ENCODE measurements at places on chromosomes 1 and 21.

DNA sequence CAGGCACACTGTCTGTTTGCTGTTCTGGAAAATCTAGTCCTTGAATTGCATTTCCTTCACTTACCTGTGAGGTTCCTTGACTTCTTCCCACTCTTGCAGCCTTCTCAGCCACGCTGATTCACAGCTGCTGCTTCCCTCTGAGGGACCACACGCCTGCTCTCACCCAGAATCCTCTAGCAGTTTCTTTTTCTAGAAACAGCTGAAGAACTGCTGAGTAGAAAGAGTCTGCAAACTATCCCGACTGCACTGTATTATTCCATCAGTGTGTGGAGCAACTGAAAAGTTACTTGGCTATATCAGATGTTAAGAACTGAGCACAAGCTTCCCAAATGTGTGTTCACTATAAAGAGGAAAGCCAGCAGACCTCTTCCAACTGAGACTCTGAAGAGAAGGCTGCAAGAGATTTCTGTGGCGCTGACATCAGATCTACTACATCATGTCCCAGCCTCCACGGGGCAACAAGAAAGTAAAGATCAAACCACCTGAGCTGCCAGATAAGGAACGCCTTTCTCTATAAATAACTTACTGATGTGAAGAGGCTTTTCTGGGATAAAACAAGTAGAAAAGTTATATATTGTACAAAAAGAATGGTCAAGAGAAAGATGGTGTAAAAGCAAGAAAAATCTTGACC lies 226.6 kb downstream of the RERE start:
- no peak for DNase-seq

DNA sequence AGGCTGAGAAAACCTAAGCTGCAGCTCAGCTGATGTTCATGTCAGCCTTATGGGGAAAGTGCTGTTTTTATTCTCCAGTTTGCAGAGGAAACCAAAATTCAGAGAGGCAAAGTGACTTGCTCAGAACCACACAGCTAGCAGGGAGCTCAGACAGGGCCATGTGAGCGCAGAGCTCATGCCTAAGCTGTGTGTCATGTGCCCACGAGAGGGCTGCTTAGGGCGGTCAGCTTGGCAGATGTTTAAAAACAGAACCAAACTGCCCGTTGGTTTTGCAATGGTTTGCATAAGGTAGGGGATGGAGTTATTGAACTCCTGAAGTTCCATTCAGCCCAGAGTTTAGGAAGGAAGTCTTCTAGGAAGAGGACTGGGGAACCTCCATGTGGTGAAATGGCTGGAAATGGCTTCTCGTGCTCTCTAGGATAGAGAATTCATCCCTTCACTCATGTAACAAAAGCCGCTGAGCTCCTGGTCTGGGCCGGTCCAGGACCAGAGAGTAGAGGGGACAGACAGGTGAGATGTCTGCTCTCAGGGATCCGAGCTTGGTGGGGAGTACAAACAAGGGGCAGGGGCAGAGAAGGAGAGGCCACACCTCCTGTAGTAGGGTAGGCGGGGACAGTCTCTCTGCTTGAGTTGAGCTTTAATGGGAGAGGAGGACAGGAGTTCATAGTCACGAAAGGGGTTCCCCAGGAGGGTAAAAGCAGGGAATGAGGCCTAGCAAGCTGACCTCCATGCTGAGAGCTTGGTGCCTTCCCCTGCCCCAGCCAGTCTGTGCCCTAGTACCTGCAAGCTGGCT lies 46.9 kb downstream of the ARHGEF10L start:
- DNase-seq: no peak

DNA sequence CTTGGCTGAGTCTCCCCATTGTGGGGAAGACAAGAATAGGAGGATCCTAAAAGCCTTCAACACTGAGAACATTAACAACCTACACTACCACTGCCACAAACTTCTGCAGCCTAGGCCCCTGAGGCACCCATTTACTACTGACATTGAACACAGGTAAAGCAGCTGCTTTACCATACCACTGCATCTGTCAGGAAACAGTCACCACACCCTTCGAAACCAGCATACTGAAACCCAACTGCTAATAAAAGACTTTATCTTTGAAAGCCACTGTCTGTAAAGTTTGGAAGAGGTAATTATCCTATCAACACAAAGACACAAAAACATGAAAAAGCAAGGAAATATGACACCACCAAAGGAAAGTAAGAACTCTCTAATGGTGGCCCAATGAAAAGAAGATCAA lies 7.4 kb downstream of the IFNAR1 start:
- DNase-seq: no peak

DNA sequence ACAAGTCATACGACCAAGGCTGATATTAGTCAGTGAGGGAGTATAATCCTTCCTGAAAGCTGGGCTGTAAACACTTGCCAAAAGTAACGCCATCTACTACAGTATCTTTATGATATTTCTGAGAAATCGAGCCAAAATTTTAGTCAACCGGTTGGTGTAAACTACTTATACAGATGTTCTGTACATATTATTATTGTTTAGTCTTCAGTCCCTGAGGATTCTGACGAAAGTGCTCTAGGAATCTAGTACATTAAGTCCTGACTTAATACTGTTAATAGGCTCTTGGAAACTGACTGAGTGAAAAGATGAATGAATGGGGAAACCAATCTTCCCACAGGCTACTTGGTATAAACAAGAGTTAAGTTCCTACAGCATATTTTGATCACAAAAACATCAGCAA lies 274.3 kb downstream of the USP25 start:
- no peak for DNase-seq

DNA sequence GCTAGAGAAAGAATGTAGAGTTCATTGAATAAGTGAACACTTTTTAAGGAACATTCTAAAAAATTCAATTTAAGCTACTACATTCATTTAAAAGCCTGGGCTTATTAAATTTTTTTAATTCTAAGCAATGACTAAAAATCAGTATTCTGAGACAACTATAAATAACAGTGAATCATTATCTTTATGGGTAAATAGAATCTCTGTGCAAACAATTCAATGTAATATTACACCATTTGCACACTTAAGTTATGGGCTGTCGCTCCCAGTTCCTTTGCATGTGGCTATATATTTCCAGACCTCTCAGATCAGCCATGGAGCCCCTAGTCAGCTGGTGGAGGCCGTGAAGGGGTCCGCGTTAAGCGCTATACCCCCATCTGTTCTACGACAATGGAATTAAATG lies 65.1 kb downstream of the KCNK1 start:
- no peak for DNase-seq

- no peak for DNase-seq
These were observed 12.5 kb downstream of the TMPRSS3 start for GRCh38 chr21:42383331-42383730.

- no peak for DNase-seq
These were observed 20.4 kb upstream of the UBXN10 start for GRCh38 chr1:20165522-20165951.

- no peak for DNase-seq
These were observed 28.9 kb upstream of the VAV3 start for GRCh38 chr1:107993920-107994319.

DNA sequence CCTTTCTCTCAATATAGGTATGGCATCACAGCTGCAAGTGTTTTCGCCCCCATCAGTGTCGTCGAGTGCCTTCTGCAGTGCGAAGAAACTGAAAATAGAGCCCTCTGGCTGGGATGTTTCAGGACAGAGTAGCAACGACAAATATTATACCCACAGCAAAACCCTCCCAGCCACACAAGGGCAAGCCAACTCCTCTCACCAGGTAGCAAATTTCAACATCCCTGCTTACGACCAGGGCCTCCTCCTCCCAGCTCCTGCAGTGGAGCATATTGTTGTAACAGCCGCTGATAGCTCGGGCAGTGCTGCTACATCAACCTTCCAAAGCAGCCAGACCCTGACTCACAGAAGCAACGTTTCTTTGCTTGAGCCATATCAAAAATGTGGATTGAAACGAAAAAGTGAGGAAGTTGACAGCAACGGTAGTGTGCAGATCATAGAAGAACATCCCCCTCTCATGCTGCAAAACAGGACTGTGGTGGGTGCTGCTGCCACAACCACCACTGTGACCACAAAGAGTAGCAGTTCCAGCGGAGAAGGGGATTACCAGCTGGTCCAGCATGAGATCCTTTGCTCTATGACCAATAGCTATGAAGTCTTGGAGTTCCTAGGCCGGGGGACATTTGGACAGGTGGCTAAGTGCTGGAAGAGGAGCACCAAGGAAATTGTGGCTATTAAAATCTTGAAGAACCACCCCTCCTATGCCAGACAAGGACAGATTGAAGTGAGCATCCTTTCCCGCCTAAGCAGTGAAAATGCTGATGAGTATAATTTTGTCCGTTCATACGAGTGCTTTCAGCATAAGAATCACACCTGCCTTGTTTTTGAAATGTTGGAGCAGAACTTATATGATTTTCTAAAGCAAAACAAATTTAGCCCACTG lies 11.5 kb downstream of the HIPK1 start:
- DNase-seq: peak; percentile 77

- DNase-seq: no peak
These were observed 121.1 kb upstream of the DEPDC1 start for GRCh38 chr1:68617942-68618341.

GRCh38 chr1:102529446-102529845 lies 532.7 kb upstream of the OLFM3 start:
- DNase-seq: no peak

GRCh38 chr1:98045767-98046641 lies 125.2 kb upstream of the DPYD start:
- DNase-seq: no peak

DNA sequence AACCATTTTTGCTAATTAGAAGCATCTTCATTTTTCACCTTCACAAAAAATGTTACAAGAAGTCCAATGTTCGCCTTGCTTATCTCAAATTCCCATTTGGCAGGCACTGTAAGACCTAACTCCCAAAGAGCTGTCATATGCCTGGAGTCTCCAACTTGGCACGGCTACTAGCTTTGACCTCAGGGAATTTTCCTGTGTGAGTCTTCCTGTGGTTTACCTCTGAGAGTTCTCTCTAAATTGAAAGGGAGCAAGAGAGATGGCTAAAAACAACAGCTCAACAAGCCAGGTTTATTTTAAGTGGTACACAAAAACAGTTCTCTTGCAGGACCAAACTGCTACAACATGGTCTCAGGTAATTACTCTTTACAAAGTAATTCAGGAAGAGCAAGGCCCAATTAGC lies 756.0 kb upstream of the ADGRL2 start:
- no peak for DNase-seq

- no peak for DNase-seq
These were observed 397.5 kb upstream of the PLXNA2 start for GRCh38 chr1:208641579-208642280.

- no peak for DNase-seq
These were observed 97.9 kb upstream of the RAB3GAP2 start for GRCh38 chr1:220370041-220370700.

DNA sequence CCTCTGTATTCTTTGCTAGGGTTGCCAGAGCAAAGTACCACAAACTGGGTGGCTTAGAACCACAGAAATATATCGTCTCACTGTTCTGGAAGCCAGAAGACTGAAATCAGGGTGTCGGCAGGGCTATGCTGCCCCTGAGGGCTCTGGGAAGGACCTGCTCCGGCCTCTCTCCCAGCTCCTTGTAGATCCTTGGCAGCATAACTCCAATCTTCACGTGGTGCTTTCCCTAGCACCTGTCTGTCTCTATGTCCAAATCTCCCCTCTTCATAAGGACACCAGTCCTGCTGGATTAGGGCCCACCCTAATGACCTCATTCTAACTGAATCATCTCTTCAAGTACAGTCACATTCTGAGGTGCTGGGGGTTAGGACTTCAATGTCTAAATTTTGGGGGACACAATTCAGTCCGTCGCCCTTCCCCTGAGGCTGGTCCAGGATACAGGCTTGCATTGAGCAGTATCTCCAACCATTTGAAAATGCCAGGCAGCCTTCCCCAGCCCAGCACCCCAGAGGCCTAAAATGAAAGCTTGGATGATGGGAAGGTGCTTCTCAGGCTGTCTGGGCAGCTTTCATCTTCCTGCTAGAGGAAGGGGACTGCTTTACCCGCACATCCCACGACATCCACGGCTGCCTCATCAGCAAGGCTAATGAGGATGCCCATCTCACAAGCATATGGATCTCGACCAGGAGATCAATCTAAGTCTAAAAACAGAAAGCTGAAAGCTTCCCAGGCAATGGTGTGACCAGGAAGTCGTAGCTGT lies 24.7 kb downstream of the TRIM67 start:
- DNase-seq: no peak

- DNase-seq: no peak
These were observed 33.8 kb downstream of the STIL start for GRCh38 chr1:47280142-47280541.

GRCh38 chr1:177793900-177794299 lies 176.0 kb downstream of the SEC16B start:
- DNase-seq: no peak

GRCh38 chr21:39119891-39120290 lies 63.4 kb downstream of the PSMG1 start:
- no peak for DNase-seq

DNA sequence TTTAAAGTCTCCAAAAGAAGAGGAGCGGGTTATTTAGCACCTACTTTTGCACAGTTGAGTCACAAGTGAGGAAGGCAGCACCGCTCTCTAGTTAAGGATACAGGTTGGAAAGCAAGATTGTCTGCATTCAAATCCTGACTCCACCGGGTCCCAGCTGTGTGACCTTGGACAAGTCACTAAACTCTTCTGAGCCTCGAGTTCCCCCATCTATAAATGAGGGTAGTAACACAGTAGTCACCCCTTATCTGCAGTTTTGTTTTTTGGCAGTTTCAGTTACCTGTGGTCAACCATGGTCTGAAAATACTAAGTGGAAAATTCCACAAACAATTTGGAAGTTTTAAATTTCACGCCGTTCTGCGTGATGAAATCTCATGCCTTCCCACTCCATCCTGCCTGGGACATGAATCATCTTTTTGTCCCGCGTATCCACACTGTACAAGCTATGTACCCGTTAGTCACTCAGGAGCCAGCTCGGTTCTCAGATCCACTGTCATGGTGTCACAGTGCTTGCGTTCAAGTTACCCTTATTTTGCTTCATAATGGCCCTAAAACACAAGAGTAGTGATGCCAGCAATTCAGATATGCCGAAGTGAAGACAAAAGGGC lies 49.4 kb downstream of the CAPZB start:
- DNase-seq: peak; percentile 55

GRCh38 chr21:44742418-44743153 lies 31.2 kb upstream of the TSPEAR start:
- no peak for DNase-seq

GRCh38 chr1:172322219-172323061 lies 98.0 kb upstream of the C1orf105 start:
- DNase-seq: no peak

- no peak for DNase-seq
These were observed 12.7 kb upstream of the C1orf167 start for GRCh38 chr1:11749203-11749689.

DNA sequence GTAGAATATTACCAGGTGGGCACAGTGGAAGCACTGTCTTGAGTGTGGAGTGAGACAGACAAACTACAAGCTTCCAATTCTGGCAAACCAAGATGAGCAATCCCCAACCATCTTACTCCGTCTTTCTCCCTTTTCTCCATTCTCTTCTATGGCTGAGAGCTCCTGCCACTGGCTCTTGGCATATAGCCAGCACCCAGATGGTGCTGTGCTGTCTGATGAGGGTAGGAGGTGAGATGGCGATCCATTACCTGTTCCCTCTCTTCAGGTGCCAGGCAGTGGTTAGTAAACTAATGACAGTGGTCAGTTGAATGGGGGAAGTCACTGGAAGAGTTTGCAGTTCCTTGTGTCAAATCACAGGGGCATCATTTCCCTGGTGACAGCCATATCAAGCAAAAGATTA lies 108.4 kb downstream of the FNBP1L start:
- DNase-seq: no peak
